ENCODE measurements at places on chromosomes 5 and 9.
A peak's percentile ranks its signal among the peaks of the same experiment; 100 is the strongest.

GRCh38 chr5:59917121-59917520 is 23.6 kb upstream of the PDE4D start:
- no peak for DNase-seq

DNA sequence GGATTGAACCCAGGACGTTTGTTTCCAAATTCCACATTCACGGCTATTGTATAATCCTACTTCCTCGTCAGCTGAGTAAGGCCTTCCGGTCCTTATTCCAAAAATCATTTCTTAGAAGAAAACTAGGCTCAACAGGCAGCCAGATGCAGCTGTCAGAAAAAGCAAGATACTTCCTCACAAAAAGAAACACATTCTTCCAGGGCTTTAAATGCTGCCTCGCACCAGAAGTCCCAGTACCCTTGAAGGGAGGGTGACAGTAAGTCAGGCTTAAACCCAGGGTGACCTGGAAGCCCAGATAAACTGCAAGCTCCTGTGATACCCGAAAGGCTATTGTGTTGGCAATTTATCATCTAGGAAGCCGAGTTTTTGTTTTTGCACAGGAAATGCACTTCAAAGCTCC is 414.0 kb downstream of the NFIB start:
- no peak for DNase-seq

- no peak for DNase-seq
Measured at GRCh38 chr5:139378941-139379361, 4.1 kb downstream of the SLC23A1 start.

- peak; percentile 33 for DNase-seq
Measured at GRCh38 chr5:143016777-143017516, 246.8 kb downstream of the ARHGAP26 start.

DNA sequence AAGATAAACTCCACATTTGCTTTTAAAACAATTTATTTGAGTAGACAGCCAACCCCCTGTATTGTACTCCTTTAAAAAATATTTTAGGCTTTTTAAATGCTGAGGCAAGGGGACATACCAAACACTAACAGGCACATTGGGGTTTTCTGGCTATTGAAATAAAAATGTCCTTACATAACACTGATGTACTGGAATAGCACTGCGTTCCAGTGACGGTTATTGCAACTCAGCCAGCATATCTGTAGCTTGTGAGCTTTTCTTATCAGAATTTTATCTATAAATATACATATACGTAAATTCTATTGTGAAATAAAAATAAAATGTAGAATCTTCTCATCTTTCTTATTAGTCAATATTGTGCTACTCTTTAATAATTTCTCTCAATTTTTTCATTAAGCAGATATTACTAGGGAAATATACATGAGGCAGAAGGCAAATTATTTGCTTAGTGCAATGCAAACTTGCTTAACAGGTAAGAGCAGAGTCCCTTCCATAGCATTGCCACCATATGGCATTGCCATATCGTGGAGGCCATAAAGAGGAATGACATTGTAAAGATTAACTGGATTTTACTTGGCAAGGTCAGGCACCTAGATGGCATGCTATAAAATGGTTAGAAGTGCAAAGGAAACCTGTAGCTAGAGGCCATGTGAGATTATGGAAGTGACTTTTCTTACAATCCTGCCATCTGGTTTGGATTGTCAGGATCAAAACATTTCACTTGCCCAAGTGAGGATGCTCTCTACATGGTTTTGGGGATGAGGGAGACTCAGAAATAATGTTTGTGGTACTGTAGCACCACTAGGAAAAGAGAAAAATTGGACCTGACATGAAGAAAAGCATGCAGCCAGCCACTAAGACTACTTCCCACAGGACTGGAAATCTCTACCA is 94.8 kb upstream of the CDKN2B start:
- no peak for DNase-seq

DNA sequence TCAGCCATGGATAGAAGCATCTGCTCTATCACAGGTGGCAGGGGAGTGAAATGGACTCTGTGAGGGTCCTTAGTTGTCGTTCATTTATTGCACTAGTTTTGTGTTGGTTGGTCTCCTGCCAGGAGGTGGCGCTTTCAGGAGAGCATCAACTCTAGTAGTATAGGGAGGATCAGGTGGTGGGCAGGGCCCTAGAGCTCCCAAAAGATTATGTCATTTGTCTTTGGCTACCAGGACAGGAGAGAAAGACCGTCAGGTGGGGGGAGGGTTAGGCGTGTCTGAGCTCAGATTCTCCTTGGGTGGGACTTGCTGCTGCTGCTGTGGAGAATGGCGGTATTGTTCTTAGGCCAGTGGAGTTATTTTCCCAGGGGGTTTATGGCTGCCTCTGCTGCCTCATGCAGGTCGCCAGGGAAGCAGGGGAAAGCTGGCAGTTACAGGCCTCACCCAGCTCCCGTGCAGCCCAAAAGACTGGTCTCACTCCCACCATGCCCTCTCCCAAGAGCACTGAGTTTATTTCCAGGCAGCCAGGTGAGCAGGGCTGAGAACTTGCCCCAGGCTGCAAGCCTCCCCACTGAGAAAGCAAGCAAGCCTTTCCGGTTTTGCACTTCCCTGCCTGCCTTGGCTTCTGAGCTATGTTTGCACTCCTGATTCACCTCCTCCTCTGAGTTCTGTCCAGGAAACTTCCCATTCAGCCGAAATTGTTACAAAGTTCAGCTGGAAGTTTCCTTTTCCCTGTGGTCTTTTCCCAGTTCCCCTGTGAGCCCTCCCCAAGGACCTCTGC is 317.3 kb downstream of the TAF11L14 start:
- DNase-seq: no peak

DNA sequence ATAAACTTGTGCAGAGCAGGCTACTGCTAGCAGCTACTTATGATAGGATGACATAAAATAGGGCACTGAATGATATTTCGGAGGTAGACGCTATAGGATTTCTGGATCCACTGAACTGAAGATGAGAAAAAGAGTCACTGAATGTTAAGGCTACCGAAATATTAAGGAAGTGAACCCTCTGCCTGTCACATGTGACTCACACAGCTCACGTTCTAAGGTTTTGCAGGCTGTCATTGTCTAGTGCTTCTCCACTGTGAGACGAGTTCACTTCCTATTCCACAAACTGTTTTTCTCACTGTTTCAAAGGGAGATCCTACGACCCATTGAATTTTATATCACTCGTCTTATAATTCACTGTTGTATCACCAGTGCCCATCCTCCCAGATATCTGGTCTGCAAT is 100.8 kb downstream of the CTNND2 start:
- DNase-seq: no peak

GRCh38 chr5:11082404-11082945 is 321.4 kb upstream of the DAP start:
- no peak for DNase-seq

DNA sequence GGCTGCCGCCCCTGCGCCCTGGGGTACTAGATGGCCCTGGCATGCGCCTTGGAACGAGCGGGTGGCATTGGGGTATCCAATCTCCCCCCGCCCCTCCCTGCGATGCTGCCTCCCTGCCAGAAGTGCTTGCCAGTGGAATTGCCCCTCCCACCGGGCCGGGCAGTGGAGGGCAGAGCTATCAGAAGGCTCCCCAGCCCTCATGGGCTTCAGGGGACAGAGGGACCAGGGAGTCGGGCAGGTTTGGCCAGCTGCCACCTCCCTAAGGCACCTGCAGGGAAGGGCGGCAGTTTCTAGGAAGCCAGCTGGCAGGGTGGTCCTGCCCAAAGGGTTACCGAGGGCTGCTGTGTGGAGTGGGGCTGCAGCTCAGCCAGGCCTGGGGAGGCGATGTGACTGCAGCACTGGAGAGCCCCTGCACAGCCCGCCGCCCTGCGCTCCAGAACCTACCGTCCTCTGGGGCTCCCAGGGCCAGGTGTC is 52.8 kb upstream of the EGFL7 start:
- DNase-seq: no peak

DNA sequence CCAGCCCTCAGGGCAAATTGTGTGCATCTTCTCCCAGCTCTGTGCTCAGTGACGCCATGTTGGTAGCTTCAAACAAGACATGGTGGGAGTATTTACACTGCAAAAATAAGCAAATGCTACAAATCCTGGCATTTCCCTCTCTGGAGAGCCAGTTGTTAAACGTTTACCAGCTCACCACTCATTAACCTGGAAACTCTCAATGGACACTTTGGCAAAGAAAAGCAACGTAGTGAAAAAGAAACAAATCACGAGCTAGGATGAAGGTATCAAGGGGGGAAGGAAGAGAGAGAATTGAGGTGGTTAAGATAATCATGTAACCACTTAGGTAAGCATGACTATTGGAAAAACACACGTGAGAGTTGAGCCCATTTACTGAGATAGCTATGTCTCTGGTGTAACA is 72.5 kb downstream of the MRPS30 start:
- DNase-seq: no peak

DNA sequence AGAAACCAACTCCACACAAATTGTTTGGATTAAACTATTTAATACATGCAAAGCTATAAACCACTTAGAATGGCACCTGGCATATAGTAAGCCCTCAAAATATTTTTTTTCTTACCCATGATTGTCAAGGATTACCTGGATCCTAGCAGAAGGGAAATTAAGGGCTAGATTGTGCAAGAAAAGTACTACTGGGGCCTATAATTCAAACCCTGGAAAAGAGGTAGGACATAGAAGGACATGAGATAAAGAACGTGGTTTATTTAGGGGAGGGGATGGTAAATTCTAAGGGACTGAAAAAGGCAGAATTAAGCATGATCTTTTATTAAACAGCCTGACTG is 14.9 kb upstream of the ARL15 start:
- no peak for DNase-seq

GRCh38 chr9:104779946-104780535 is 16.1 kb downstream of the NIPSNAP3B start:
- DNase-seq: no peak

GRCh38 chr9:115786321-115786720 is 367.3 kb upstream of the PAPPA start:
- DNase-seq: no peak

DNA sequence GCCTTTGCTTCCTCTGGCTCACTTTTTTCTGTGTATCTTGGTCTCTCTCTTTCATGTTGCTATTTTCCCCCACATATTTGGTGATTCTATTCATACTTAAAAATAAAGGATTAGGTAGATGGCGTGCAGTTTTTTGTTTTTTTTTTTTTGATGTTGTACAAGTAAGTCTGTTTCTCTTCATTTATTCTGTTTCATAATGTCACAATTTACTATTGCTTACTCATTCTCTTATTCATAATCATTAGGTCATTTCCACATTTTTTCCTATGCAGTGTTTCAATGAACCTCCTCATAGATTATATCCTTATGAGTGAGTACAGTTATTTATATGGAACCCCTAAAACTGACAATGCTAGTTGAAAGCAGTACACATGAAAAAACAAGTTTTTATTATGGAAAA is 136.3 kb downstream of the APBA1 start:
- no peak for DNase-seq

DNA sequence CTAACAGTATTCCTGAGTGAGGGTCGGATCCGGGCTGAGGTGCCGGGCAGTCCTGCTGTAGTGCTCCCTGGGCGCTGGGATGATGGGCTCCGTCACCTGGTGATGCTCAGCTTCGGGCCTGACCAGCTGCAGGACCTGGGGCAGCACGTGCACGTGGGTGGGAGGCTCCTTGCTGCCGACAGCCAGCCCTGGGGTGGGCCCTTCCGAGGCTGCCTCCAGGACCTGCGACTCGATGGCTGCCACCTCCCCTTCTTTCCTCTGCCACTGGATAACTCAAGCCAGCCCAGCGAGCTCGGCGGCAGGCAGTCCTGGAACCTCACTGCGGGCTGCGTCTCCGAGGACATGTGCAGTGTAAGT is 15.2 kb downstream of the CRB2 start:
- no peak for DNase-seq

DNA sequence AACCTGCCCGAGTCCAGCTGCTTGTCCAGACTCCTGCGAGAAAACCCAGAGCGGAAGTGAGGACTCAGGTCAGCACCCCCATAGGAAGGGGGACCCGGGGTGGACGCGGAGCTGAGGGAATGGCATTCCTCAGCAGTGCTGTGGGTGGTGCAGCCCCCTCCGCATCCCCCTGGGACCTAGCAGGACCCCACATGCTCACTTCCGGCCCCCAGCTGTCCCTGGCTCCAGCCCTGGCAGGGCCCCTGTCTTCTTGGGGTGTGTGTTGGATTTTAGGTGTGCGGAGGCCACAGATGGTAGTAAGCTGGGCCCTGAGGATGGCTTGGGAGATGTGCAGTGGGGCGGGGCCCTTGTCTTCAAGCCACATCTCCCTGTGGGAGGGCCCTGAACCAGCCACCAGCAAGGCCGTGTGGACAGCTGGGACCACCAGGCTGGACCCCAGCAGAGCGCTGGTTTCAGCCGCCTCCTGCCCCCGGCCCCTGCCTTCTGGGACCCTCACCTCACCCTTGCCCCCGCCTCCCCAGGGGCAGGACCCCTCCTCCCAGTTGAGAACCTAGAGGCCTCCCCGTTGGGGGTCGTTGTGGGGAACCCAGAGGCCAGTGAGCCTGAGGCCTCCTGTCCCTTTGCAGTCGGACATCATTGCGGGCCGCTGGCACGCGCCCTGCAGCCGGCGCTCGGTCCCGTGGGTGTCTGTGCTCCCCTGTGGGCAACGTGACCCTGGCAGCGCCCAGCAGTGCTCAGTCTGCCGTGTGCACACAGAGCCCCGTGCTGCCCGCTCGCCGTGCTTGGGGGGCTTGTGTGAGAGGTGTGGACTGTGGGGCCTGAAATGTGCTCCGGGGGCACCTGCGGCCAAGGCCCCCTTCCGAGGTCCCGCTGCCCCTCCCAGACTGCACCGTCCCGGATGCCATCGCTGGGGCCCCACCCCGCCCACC is 10.8 kb upstream of the SLC9A3 start:
- DNase-seq: no peak

GRCh38 chr9:95336281-95336680 is 18.8 kb upstream of the FANCC start:
- DNase-seq: no peak

DNA sequence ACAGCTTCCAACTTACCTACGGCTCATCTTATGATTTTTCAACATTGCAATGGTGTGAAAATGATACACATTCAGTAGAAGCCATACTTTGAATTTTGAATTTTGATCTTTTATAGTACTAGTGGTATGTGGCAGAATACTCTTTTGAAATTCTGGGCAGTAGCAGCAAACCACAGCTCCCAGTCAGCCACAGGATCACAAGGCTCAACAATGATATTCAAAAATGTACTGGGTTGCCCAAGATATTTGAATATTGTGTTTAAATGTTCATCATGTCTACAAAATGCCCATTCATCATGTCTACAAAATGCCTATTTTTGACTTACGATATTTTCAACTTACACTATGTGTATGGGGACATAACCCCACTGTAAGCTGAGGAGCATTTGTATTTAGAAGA is 81.3 kb upstream of the PRR16 start:
- DNase-seq: no peak

Measured in activated gamma-delta T cell treated with Interleukin-2 at 50 U/mL for 16 hours (primary cell).